ENCODE measurements at places on chromosomes 16 and 17. TPM values are rescaled to one million over a fixed set of nuclear protein-coding genes. Genes with fewer than 3 reads are reported as not detected.

DNA sequence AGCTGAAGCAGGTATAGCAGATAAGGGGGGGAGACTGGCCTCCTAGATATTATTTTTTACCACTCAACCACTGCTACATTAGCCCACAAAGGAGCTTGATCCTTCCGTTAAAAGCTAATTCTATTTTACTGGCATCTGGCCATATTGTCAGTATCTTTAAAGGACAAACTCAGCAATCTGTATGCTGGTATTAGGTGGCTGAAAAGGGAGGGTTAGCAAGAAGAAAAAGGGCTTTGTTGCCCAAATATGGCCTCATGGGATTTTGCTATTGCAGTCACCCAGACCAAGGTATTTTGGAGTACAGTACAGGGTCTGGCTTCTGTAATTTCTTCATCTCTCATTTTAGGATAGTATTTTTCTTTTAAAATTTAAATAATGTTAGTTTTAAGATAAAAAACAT is 14.4 kb downstream of the RFWD3 start:
- DNase-seq: no peak

DNA sequence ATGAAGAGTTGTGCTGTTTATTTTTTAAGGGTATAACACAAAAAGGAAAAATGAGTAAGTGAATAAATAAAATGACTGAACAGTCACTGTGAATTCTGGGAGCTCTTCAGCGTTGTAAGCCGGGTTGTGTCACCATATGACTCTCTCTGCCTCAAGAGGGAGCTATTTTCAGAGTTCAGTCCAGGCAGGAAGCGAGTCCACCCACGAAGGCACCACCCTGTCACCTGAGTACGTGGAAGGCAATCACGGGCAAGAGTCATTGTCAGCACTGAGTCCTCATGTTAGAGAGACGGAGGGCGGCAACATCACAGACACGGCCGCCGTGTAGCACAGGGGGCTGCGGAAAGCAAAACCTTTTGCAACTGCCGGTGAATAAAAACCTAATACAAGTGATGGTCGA is 227.6 kb downstream of the UTP18 start:
- no peak for DNase-seq

DNA sequence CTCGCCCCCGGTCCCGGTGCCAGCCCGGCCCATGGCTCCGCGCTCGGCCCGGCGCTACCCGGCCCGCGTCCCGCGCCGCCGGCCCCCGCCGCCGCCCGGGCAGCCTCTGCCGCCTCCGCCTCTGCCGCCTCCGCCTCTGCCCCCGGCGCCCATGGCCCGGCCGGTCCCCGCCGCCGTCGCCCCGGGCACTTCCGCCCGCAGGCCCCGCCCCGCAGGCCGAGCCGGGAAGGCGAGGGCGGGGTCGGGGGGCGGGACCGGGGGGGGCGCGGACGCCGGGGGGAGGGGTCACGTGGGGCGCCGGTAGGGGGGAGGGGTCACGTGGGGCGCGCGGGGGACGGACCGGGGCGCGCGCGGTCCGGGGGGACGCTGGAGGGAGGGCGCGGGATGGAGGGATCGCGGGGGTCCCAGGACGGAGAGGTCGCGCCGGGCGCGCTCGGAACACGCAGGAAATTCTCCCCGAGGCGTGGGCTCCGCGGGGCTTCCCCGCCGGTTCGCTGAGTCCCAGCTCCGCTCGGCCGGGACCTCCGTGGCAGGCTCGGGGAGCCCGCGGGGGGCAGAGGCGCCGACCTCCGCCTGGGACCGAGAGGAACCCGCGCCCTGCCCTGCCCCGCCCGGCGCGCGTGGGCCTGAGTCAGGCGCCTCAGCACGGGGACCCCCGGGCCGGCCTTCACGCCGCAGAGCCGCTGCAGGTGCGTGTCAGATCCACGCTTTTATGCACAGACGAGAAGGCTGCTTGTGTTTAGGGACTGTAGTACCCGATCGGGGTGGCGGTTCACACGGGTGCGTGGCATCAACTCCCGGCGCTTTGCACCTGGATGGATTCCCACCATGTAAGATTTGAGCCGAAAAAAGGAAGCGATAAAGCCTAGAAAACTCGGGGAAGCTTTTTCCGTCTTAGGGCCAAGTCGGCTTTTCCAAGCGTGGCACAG is at the start of gene PGAP6:
Gene PGAP6 (minus strand): TSS at position 190 of the 929 bp plus-strand sequence. CDS start 157 bp downstream, at position 33.
- DNase-seq: peak; percentile 85

- DNase-seq: no peak
These were observed 71.8 kb upstream of the MRTFB start for GRCh38 chr16:13999071-13999894.

Gene CTRB1
- polyA plus RNA-seq: 23,150 TPM

GRCh38 chr17:55158439-55158838 is 106.3 kb upstream of the HLF start:
- no peak for DNase-seq

DNA sequence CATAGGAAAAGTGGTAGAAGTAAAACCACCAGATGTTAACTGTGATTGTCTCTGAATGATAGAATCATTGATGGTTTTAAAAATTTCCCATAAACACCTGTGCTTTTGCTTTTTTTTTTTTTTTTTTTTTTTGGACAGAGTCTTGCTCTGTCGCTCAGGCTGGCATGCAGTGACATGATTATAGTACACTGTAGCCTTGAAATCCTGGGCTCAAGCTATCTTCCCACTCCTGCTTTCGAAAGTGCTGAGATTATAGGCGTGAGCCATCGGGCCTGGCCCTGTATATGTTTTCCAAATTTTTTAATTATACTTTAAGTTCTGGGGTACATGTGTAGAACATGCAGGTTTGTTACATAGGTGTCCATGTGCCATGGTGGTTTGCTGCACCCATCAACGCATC is 80.5 kb downstream of the NF1 start:
- no peak for DNase-seq

Gene PERCC1
- not detected for polyA plus RNA-seq

DNA sequence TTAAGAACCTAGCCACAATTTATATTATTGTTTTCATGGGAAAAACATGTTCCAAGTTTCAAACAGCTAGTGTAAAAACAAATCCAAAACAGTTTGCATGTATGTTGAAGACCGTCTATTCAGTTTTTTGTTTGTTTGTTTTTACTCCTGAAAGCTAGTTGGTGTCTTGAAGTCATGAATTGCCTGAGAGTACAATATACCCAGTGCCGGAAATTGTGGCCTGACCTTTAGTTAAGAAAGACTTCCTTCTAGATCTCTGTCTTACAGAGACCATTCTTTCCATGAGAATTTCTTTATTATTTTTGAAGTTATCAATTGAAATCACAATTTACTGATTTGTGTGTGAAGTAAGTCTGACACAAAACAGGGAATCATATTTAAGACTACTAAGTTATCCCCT is 474.8 kb downstream of the KCNJ2 start:
- DNase-seq: no peak

DNA sequence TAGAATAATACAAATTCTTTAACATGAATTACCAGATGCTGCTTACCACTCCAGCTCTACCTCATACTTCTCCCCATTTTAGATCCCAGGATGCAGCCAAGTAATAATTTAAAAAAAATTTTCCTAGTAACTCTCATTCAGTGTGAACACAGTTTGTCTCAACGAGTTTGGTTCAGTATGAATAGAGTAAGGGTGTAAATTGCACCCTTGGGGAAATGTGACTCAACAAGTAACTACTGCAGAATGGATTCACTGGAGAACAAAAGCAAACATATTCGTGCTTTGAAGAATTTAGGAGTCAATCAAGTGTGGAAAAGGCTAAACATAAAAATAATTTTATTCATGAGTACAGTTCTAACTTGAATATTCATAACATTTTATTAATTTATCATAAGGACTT is 23.0 kb downstream of the KCNJ16 start:
- no peak for DNase-seq

- peak; percentile 83 for DNase-seq
These were observed 22.6 kb downstream of the ZNF213 start for GRCh38 chr16:3157229-3158025.

DNA sequence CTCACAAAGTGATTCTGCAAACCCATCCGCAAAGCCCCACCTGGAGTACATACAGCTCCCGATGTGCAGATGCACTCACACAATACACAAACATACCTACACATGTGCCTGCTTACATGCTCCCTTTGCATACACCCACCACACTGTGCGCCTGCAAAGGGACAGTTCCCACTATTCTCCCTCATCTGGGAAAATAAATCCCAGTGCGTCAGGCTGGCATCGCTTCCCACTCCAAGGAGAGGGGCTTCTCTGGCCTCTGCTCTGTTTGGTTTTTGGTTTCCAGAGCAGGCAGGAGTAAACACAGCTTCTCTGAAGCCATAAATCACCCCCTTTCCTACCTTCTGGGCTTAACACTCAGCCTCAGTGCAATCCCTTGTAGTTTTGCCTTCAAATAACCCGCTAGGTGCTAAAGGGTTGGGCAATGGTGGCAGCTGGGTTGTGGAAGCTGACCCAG is 14.7 kb downstream of the HOXB4 start:
- no peak for DNase-seq

- no peak for DNase-seq
These were observed 12.5 kb downstream of the SLC16A3 start for GRCh38 chr17:82241183-82241925.

- no peak for DNase-seq
These were observed 197.1 kb upstream of the PSMD7 start for GRCh38 chr16:74099530-74099929.

Gene ASPHD1
- 11.9 TPM for polyA plus RNA-seq

Gene MFSD11
- polyA plus RNA-seq: 5.9 TPM

GRCh38 chr16:83011939-83012338 is 385.2 kb downstream of the CDH13 start:
- no peak for DNase-seq

Gene VTN
- 14.6 TPM for polyA plus RNA-seq

- peak; percentile 44 for DNase-seq
These were observed 14.4 kb downstream of the HID1 start for GRCh38 chr17:74957935-74958740.

GRCh38 chr17:80416260-80416939 is 1.4 kb downstream of the ENDOV start:
- DNase-seq: no peak

Gene NLRP1
- 22.8 TPM for polyA plus RNA-seq

GRCh38 chr17:77963441-77963840 is 4.9 kb downstream of the TNRC6C start:
- peak; percentile 34 for DNase-seq

Gene CDH13
- polyA plus RNA-seq: 0.12 TPM

DNA sequence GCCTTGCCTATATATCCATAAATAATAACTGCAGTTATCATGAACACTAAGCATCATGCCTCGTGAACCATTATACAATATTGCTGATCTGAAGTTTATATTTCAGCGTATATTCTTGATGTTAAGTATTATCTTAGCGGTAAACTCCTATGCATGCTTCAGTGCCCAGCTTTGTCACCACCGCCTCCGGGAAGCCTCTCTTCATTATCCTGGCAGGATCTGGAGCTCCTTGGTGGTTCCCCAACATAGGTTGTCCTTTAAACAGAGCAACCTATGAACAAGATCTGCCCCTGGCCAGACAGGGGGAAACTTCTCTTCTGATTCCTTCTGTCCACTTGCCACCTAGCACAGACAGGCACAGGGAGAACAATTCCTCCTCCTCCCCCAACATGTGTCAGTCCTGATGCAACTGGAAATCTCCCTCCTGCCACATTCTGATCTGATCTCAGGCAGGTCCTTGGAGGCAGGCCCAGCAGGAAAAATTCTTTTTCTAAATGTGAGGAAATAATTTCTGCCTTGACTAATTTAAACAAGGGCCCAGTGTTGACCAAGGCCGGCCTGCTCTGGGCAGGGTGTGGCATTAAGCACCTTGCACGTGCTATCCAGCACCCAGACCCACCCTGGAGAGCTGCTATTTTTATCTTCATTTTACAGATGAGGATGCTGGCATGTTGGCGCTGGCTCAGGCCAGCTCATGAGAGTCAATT is 22.4 kb downstream of the SPNS2 start:
- peak; percentile 61 for DNase-seq

Gene SEPTIN1
- polyA plus RNA-seq: 3.3 TPM

Gene FTO
- polyA plus RNA-seq: 7.6 TPM

DNA sequence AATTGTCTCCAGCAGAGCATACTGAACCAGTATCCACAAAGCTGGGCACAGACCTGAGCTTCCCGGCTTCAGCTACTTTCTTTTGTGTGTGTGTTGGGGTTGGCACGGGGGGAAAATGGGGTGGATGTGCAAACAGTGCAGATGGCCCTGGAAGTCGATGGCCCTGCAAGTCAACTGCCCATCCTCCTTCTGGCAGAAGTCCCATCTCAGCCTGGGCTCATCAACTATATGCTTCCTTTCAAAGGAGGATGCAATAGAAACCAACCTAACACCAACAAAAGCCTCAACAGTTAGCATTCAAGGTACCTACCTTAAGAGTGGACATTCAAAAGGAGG is 55.7 kb downstream of the SOX9 start:
- DNase-seq: no peak

GRCh38 chr16:11848842-11849241 is 2.5 kb downstream of the RSL1D1 start:
- DNase-seq: no peak

Gene TMEM95
- not detected for polyA plus RNA-seq

Gene TLCD3B
- 2.1 TPM for polyA plus RNA-seq

- no peak for DNase-seq
These were observed 135.4 kb downstream of the TMEM132E start for GRCh38 chr17:34714475-34715410.

Gene CHD9NB
- polyA plus RNA-seq: 22.1 TPM

DNA sequence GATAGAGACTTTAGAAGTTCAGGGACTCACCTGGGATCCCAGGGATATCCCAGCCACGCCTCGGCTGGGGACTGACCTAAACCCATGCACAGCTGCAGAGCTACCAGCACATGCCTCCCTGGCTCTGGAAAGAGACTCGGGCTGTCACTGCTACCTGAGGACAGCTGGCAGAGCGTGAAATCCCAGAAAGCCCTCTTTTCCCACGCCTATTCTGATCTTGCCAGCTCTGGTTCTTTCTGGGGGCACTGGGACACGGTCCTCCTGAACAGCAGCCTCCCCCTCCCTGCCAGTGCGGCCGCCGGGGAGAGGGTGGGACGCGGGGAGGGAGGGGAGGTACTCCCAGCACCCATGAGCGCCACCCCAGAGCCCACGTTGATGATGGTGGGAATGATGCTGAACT is 10.8 kb downstream of the P2RX5 start:
- no peak for DNase-seq

Gene PPM1E
- polyA plus RNA-seq: 1.3 TPM

DNA sequence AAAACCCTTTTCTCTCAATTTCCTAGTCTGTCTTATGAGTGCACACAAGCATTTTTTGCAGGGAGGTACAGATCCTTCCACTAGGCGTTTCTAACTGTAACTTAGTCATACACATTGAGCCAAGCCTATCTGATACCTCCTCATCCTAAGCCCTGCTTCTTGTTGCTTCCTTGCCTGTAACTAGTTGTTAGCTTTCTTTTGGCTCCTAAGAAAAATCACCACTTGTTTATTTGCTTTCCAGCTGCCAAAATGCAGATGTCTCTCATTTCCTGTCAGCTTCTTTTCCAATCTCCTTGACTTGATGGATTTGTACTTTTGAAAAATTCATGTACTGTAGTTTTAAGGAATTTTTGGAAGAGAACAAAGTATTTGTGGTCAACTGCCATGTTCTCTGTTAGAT is 73.7 kb downstream of the TNRC6C start:
- no peak for DNase-seq

DNA sequence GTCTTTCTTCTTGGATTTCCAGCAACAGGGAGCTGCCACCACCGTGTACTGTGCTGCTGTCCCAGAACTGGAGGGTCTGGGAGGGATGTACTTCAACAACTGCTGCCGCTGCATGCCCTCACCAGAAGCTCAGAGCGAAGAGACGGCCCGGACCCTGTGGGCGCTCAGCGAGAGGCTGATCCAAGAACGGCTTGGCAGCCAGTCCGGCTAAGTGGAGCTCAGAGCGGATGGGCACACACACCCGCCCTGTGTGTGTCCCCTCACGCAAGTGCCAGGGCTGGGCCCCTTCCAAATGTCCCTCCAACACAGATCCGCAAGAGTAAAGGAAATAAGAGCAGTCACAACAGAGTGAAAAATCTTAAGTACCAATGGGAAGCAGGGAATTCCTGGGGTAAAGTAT is 389.0 kb downstream of the MAF start:
- no peak for DNase-seq

Gene RDM1
- not detected for polyA plus RNA-seq

Measured in pancreas (tissue), 10 donors.